ENCODE measurements at places on chromosomes 16 and 17.

GRCh38 chr17:43427362-43428043 lies 28.7 kb downstream of the ARL4D start:
- no peak for DNase-seq

DNA sequence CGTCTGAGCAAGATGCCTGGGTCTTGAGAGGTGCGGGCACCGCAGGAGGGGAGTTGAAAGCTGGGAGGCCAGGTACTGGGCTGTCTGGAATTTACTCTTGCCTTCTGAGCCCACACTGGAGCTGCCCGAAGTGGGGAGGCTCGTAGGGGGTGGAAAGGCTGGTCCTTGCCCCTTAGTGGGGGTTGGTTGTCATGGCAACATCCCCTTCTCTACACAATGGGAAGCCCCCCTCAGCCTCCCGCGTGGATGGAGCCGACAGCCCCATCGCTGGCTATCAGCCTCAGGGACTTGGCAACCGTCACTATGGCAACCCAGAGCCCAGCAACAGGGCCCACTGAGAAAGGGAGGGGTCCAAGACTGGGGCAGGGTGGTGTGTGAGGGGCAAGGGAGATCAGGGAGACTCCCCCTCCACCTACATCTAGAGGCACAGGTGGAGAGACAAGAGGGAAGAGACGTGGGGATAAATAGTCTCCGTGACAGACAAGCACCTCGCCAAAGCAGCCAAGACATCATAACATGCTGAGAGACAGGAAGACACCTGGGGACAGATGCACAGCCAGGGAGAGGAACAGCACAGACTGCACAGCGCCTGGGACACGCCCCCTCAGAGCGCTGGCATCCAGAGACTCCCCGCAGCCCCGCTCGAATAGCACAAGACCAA lies 5.3 kb upstream of the DNAH2 start:
- no peak for DNase-seq

DNA sequence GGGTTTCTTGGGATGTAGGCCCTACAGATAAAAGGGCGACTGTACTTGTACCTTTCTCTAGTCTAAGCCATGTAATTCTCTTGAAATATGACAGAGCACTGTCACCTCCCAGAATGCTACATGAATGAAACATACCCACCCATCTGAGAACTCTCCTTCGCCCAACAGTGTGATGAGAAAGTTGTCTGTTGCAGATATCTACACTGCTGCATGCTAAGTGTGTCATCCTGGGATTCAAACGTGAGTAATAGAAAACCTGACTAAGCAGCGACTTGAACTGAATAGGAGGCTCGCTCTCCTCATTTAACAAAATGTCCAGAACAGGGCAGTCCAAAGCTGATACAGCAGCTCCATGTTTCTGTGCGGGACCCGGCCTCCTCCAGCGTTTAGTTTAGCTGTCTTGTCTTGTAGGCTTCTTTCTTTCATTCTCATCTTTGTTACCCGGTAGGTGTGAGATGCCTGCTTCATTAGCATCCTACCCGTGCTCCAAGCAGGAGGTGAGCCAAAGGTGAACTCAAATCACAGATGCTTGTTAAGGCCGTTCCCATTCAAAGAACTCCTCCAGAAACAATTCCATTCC lies 211.9 kb downstream of the PRKCA start:
- peak; percentile 71 for DNase-seq

GRCh38 chr16:23362460-23363317 lies 60.6 kb downstream of the SCNN1B start:
- no peak for DNase-seq

DNA sequence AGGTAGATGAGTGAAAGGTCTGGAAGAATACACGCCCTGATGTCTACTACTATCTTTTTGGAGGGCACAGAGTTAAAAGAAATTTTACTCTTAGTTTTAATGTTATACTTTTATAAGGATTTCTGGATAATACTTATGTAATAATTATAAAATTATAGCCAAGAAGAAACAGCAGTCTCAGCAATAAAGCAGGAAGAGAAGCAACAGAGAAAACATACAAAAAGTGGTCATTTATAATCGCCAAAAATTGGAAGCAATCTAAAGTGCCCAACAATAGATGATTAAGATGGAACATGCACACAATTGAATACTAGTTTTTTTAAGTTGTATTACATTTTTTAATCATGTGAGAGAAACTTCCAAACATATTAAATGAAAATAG lies 64.4 kb downstream of the SMG6 start:
- DNase-seq: no peak

GRCh38 chr17:69501591-69502468 lies 87.3 kb downstream of the MAP2K6 start:
- peak; percentile 88 for DNase-seq

DNA sequence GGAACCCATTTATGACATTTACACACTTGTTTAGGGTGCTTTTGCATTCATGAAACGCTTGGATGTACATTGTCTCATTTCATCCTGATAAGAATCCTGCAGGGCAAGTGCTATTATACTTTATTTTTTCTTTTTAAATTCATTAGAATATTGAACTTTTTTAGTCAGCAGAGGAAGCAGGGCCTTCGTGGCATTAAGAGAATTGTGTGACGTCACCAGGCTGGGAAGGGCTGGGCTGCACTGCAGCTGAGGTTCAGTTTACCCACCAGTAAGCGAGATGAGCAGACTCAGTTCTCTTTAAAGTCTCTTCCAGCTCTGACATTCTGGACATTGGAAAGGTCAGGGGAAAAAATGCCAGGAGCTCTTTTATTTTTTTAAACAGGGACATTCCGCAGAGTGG lies 159.0 kb downstream of the MRM1 start:
- DNase-seq: peak; percentile 5

GRCh38 chr16:47308601-47309000 lies 152.3 kb downstream of the ITFG1 start:
- DNase-seq: no peak

- DNase-seq: no peak
These were observed 452.1 kb downstream of the WWOX start for GRCh38 chr16:78551487-78552085.

DNA sequence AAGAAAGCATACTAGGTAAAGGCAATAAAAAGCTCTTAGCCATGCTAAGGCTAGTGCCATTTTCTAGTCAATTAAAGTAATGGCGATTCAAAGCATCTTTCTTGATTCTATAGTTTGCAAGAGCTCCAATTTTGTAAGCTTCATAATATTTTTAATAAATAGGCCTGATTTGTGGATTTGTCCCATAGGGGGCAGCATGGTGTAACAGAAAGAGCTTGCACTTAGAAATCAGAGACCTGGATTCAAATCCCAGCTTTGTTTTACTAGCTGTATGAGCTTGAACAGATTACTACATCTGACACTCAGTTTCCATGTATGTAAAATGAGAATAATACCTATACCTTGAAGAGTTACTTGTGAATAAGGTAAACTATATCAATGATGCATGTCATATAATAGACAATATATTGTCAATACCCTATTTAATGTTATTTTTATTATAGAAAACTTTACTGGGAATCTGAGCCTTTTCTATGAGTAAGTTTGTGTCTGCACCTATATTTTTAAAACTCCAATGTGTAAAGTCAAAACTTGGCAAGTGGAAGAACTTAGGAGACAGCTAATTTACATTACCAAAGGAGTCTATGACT lies 93.6 kb upstream of the NOG start:
- peak; percentile 45 for DNase-seq

DNA sequence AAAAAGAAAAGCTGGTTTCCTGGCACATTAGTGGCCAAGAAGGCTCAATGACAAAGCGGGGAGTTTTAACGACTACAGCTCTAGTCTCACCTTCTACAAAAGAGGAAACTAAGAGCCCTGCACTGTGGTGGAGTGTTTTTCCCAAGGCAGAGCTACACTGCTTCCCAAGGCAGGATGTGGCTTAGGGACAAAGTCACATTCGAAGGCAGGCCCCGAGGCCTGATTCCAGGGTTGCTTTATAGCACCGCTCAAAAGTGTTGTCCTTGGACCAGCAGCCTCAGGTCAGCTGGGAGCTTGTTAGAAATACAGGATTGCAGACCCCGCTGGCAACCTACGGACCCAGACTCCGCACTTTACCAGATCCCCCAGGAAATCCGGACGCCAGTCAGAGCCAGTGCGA lies 23.8 kb downstream of the TMEM92 start:
- no peak for DNase-seq
